ENCODE measurements at places on chromosomes 2 and 18.

DNA sequence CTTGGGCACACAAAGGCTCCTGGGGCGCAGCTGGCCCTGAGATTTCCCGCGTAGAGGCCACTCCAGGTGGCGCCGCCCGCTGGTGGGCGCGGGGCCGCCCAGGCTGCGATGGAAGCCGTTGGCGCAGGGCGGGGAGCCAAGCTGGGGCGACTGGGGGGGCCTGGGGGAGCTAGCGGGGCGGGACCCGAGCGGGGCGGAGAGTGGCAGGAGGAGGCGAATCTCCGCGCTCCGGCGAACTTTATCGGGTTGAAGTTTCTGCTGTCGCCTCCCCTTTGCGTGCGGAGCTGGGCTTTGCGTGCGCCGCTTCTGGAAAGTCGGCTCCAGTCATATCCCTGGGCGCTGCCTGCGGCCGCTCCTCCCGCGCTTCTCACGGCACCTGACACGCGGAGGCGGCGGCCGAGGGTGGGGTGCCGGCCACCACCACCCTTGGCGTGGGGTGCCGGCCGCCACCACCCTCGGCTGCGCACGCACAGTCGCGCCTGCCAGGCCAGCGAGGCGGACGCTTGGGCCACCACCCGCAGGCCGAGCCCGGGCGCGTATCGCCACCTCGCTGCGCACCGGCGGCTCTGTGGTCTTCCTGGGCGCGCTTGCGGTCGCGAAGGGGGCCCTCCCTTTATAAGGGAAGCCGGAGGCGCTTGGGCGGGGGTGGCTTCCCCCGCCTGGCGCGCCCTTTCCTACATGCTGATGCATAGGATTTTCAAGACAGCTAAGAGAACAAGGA is 919 bp upstream of the CYP1B1 start:
- DNase-seq, result peak; percentile 99

- DNase-seq, result no peak
Observed at GRCh38 chr2:17762451-17762850, 8.5 kb downstream of the GEN1 start.

GRCh38 chr2:215579809-215580208 is 143.9 kb upstream of the FN1 start:
- no peak for DNase-seq

- DNase-seq, result no peak
Observed at GRCh38 chr2:108943751-108944150, 45.3 kb downstream of the EDAR start.

GRCh38 chr2:169001116-169001815 is 29.9 kb downstream of the ABCB11 start:
- DNase-seq, result peak; percentile 18

GRCh38 chr2:188297978-188298377 is 6.3 kb downstream of the GULP1 start:
- DNase-seq, result no peak

DNA sequence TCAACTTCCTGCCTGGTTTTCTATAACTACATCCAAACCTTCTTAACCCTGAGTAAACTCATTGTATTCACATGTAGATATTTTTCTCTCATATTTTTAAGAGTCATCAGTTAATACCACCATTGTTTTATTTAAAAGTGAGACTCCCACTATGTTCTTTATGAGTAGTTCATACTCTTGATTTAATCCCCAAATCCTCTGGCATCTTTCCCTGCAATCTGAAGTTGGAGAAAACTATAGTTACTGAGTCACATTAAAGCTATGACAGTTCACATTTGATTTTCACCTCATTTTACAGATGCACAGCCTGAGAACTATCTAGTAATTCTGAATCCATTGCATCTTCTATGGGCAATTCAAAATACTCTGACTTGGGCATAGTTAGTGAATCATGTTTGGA is 1358.7 kb upstream of the NRXN1 start:
- no peak for DNase-seq

DNA sequence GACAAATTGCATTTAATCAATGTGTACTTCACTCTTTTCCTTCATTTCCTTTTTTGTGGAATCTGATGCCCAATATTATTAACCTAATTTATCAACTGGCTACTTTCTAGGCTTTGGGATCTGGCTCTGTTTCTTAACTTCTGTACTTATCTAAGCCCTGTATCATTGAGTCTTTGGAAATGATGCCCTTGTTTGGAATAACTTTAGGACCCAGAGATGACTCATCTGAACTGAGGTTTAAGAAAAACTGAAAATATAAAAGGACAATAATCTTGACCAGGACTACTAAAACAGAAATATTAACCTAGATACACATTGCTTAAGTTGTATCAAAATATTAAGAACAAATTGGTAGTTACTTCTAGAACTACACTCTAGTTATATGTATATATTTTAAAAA is 600.8 kb downstream of the CPS1 start:
- DNase-seq, result no peak

DNA sequence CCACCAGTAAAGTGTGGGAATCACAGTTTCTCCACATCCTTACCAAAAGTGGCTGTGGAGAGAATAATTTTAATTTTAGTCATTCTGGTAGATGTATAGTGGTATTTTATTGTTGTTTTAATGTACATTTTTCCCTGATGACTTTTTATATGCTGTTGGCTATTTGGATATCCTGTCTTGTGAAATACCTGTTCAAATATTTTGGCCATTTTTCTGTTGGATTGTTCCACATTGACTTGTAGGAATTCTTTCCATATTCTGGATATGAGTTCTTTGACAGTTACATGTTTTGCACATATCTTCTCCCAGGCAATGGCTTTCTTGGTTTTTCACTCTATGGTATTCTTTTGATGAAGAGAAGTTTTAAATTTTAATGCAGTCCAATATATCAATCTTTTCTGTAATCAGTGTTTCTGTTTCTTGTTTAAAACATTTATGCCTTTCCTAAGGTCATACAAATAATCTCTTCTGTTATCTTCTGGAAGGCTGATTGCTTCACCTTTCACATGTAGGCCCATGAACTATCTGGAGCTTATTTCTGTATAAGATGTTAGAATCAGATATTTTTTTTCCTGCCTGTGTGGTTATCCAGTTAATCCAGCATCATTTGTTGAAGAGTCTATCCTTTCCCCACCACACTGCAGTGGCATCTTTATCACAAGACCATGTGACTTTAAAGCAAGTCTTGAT is 19.0 kb downstream of the AFTPH start:
- DNase-seq, result no peak

DNA sequence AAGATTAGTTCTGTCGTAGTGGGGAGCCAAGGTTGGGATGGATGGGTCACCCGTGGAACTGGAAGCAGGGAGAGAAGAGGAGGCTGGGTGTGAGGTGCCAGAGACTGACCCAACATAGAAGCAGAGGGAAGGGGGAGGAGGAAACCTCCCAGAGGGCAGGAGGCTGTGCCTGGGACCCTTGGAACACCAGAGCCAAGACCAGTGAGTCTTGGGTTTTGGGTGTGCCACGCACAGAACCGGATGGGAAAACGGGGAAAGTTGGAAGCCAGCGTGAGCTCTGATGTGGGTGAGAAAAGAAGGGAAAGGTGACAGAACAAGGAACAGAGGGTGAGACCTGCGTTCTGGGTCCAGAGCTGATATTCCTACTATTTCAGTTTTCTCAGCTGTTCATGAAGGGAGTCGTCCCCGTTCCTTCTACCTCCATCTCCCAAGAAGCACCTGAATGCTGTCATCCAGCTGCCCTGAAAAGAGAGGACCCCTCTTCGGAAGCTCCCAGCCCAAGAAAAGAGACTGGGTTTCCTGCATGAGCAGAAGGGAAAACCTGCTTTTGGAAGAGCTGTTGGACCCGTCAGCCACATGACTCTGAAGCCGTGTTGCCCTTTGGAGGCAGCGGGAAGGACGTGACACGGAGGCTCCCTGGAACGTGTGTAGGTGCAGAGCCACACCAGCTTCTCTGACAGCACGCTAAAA is 250.1 kb downstream of the NDUFA10 start:
- DNase-seq, result peak; percentile 21

- DNase-seq, result no peak
Observed at GRCh38 chr2:27735263-27735904, 36.1 kb upstream of the MRPL33 start.

GRCh38 chr18:50396005-50396660 is 21.3 kb downstream of the SKA1 start:
- no peak for DNase-seq

DNA sequence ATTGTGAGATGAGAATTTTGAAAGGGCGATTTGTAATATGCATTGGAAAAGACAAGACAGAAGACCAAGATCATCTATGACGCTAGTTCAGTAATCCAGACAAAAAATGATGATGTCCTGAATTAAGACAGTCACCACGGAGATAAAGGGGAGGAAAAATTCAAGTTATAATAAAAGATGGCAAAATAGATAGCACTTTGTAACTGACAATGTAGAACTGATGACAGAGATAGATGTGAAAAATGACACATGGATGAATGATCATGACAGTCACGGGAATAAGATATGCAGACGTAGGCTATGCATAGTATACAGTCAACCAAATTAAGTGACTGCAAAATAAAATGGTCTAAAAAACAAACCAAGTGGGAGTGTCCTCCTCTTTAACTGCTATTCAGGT is 59.2 kb downstream of the SRBD1 start:
- no peak for DNase-seq

DNA sequence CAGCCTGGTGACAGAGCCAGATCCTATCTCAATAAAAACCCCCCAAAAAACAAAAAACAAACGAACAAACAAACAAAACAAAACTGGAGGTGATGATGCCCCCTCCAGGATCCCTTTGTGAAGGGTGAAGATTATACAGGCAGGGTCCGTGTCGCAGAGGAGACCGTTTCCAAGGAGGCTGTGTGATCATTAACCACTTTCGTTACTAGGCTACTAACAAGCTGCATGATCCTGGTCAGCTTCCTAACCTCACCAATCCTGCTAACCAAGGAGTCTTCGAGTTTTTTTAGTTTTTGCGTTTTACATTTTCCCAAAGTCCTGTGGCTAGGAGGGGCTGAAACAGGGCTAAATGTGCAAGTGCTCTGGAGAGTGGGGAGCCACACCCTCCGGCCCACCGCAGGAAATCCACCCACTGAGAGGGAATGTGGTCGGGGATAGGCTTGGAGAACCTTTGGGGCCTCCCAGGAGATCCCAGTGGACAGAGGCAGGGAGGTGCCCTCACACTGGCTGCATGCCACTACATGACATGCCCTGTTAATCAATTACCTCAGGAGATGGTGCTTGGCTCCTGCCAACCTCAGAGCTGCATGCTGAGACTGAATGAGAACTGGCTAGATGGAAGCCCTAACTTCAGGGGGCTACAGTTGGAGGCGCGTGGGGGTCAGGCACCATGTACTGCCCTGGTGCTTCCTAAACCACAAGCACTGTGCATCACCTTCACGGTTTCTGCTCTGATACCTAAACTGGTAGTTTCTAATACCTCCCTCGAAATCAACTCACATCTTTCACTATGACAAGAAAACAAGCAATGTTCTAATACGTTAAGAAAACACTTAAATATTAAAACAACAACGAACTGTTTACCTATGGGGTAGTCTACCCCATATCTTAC is 67.5 kb upstream of the RGPD5 start:
- DNase-seq, result peak; percentile 25

DNA sequence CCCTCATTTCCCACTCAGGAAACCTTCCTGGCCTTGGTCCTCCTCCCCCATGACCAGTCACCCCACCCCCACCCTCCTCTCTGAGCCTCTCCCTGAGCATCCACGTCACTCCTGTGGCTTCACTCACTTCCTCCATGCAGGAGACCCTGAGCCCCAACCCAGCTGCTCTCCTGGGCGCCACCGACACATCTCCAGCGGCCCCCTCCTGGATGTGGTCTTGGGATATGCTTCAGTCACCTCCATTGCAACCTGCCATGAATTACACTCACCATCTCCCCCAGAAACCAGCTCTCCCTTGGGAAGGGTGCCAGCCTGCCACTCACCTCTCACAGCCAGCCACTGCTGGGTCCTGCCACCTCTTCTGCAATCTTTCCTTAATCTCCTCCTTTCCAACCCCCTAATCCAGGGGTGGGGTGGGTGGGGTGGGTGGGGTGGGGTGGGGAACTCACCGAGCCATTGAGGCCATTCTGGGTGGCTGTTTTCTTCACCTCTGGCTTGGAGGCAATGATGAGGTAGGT is 44.8 kb downstream of the CENPO start:
- no peak for DNase-seq

DNA sequence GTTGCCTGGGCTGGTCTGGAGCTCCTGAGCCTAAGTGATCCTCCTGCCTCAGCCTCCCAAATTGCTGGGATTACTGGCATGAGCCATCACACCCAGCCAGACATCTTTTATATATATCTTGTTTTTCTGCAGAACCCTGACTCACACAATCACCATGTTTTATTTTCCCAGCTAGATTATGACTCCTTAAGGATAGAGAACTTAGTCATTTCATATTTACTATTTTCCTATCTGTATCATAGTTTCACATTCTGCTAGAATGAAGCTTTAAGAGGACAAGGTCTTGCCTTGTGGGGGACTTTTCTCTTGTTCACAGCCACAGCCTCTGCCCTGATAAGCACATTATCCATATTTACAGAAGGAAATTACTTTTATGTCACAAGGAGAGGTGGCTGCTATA is 73.9 kb downstream of the LBH start:
- DNase-seq, result no peak

DNA sequence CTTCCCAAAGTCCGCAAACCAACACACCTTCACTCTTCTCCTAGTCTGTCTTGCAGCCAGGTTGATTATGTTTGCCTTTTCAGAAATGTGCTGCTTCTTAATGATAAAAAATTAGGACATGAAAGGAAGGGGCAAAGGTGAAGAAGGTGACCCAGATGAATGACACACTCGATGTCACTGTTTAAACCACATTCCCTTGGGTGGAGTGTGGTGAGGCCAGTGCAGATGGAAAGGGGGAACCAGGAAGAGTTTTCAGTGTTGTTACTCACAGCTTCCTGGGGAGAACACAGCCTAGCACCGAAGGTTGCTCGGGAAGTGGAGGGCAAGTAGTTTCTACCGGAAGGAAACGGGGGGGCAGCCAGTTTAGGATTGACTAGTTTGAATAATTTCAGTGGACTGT is 57.2 kb upstream of the BOD1L2 start:
- no peak for DNase-seq

DNA sequence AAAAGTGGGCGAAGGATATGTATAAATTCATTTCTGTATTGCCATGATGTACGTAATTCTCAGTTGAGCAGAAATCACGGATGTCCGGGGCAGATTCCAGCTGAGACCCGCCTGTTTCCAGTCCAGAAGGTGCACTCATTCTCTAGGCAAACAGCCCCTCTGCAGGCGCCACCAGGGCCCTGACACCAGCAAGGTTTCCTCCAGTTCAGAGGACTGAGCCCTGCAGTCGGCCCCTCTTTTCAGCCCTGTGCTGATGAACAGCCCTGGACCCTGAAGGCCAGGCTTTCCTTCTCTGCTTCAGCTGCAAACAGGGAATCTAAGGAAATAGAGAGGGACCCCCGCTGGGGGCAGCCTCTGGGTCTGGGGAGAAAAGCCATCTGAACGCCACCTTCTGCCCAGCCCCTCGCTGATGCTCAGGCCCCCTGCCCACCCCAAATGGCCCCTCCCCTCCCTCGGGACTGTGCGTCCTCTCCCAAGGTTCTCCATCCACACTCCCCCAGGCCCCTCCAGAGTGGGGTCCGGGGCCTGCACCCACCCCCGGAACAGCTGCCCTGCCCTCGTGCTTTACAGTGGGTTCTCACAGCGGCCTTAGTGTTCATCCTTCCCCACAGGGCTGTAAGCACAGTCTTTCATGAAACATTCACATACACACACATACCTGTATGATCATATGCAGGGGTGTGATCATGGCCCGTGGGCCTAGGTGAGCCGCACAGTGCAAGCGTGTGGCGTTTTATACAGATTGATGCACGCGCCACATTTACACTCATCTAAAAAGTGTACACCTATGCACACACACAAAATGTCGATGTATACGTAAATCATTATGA is 12.1 kb downstream of the COPS9 start:
- no peak for DNase-seq
